Naive thymus-derived CD8-positive, alpha-beta T cell (primary cell): ENCODE measurements at places on chromosomes 6 and 20.

DNA sequence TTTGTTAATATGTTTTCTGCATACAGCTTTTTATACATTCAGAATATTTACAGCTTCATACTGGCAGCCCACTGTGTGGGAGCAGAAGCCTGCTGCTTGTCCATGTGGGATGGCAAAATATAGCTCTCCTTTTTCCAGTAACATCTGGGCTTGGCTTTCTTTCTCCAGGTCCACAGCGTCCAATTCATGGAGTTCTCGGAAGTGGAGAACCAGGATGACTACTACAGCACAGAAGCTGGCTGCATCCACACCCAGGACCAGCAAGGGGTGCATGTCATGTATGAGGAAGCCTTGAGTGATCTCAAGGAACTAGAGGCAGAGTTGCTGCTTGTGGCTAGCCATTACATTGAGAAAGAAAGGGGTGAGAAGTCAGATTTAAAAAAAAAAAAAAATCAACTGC lies 143.1 kb downstream of the CD164 start:
- no peaks in the 10 kb centered on the region for H3K36me3 ChIP-seq
- no peak for DNase-seq
- H3K4me3 ChIP-seq = no peak overlapping the region
- peaks cover 33% of the 10 kb centered on the region for H3K4me1 ChIP-seq
- H3K27me3 ChIP-seq = no peaks in the 10 kb centered on the region

DNA sequence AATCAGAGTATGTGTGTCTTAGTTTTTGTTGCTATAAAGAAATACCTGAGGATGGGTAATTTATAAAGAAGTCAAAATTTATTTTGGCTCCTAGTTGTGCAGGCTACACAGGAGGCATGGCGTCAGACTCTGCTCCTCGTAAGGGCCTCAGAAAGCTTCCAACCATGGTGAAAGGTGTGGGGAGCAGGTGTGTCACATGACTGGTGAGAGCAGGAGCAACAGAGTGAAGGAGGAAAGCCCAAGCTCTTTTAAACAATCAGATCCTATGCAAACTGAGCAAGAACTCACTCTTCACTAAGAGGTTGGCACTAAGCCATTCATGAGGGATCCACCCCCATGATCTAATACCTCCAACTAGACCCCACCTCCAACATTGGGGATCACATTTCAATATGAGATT lies 1524.3 kb downstream of the HACE1 start:
- no peak for DNase-seq
- no peaks in the 10 kb centered on the region for H3K27me3 ChIP-seq
- H3K4me3 ChIP-seq = no peak overlapping the region
- no peak overlapping the region for H3K27ac ChIP-seq

- DNase-seq = no peak
- H3K4me1 ChIP-seq = peaks cover 13% of the 10 kb centered on the region
- H3K27me3 ChIP-seq = no peaks in the 10 kb centered on the region
- no peaks in the 10 kb centered on the region for H3K36me3 ChIP-seq
These were observed 2.4 kb downstream of the SLC29A1 start for GRCh38 chr6:44225579-44226325.

DNA sequence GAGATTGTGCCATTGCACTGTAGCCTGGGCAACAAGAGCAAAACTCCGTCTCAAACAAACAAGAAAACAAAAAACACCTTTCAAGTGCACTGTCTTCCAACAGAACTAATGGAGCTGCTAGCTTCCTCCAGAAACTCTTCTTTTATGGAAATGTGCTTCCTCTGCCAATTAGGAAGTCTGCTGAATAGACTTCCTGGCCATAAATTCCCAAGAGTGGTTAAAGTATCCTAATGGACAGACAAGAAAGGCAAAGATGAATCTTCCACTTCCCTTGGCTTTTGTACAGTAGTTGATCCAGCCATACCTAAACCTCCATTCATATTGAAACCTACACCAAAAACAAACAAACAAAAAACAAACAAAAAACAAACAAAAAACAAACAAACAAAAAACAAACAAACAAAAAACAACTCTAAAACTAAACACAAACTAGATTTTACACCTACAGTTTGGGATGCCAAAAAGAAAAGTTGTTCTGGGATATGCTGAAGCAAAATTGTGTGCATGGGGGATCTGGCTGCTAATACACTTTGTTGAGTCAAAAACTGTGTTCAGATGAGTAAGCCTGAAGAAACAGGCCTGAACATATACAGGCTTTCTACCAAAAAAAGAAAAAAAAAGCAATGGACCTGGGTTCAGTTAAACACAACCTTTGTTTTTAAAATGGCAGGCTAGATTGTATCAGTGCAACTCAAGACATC lies 59.8 kb upstream of the CARMIL1 start:
- H3K27ac ChIP-seq = no peak overlapping the region
- H3K4me1 ChIP-seq = peaks cover 8% of the 10 kb centered on the region
- no peak overlapping the region for H3K4me3 ChIP-seq
- H3K36me3 ChIP-seq = no peaks in the 10 kb centered on the region
- H3K27me3 ChIP-seq = peaks cover 4% of the 10 kb centered on the region

GRCh38 chr6:45027126-45027525 lies 301.0 kb upstream of the RUNX2 start:
- H3K27me3 ChIP-seq = no peaks in the 10 kb centered on the region
- no peak overlapping the region for H3K27ac ChIP-seq
- no peak for DNase-seq

DNA sequence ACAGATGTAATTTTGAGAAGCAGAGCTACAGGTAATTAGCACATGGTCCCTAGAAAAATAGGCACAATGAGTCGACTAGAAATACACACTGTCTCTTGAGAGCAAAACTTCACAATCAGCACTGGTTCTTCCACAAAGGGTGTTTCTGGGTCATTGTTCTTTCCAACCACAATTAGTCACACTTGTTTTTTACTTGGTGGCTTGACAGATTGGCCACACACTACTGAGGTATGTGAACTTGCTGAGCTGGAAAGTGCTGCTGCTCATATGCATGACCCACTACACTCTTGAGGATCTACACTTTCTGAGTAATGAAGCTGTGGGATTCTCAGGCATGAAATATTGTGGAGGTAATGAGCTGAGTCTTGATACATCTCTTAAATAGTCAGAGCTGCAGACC lies 347.7 kb downstream of the BCKDHB start:
- H3K4me3 ChIP-seq = no peak overlapping the region
- no peak overlapping the region for H3K27ac ChIP-seq
- H3K36me3 ChIP-seq = peaks cover 8% of the 10 kb centered on the region

DNA sequence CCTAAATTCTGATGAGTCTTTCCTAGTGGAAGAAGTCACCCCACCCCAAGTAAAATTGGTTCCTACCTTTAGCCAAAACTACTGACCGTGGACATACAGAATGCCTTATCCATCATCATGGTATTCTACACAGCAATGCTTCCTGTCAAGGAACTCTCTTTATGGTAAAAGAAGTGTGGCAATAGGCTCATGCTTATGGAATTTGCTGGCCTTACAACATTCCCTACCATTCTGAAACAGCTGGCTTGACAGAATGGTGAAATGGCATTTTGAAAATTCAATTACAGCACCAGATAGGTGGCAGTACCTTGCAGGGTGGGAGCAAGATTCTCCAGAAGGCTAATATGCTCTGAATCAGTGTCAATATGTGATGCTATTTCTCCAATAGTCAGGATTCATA lies 41.8 kb upstream of the BACH2 start:
- no peak overlapping the region for H3K4me3 ChIP-seq
- no peaks in the 10 kb centered on the region for H3K4me1 ChIP-seq
- H3K27ac ChIP-seq = no peak overlapping the region
- no peak for DNase-seq

DNA sequence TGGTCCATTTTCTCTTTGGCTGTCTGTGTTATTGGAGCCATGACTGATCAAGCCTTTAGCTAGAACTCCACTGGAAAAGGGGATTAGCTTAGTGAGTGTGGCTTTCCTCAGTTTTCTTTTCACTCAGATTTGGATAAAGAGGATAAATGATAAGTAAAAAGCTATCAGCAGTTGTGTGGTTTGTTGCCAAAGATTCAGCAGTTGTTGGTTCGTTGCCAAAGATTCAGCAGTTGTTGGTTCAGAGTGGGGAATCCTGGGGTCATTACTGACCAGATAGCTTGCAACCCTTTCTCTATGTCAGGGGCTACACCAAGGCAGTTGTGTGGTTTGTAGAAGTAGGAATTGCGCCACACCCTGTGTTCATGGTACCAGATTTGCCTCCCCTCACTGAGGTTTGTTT lies 107.7 kb upstream of the SCP2D1 start:
- no peak for DNase-seq
- H3K4me1 ChIP-seq = peaks cover 12% of the 10 kb centered on the region
- H3K36me3 ChIP-seq = no peaks in the 10 kb centered on the region
- no peaks in the 10 kb centered on the region for H3K27me3 ChIP-seq
- H3K4me3 ChIP-seq = no peak overlapping the region
- no peak overlapping the region for H3K27ac ChIP-seq

- H3K27ac ChIP-seq = no peak overlapping the region
- H3K4me3 ChIP-seq = no peak overlapping the region
- H3K27me3 ChIP-seq = peaks cover 12% of the 10 kb centered on the region
- no peaks in the 10 kb centered on the region for H3K4me1 ChIP-seq
These were observed 34.9 kb upstream of the LOC128125822 start for GRCh38 chr6:63537201-63537958.

DNA sequence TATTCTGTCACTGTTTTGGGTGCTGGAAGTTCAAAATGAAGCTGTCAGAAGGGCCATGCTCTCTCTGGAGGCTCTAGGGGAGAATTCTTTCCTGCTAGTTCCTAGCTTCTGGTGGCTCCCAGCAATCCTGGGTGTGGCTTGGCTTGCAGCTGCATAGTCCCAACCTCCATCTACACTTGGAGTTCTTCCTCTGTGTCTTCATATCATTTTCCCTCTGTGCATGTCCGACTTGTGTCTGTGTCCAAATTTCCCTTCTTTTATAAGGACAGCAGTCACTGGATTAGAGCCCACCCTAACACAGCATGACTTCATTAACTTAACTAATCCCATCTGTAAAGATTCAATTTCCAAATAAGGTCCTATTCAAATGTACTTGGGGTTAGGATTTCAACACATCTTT lies 23.3 kb upstream of the ENPP1 start:
- DNase-seq = no peak
- no peaks in the 10 kb centered on the region for H3K36me3 ChIP-seq
- H3K27me3 ChIP-seq = peaks cover 9% of the 10 kb centered on the region
- H3K4me3 ChIP-seq = no peak overlapping the region
- no peak overlapping the region for H3K27ac ChIP-seq

- no peaks in the 10 kb centered on the region for H3K27me3 ChIP-seq
- peaks cover 60% of the 10 kb centered on the region for H3K4me1 ChIP-seq
- peak overlapping the region; percentile 54 for H3K4me3 ChIP-seq
- no peaks in the 10 kb centered on the region for H3K36me3 ChIP-seq
These were observed 11.5 kb downstream of the NAPB start for GRCh38 chr20:23409800-23410199.

GRCh38 chr6:34538581-34538980 lies 17.5 kb downstream of the SPDEF start:
- H3K27me3 ChIP-seq = no peaks in the 10 kb centered on the region
- no peak overlapping the region for H3K4me3 ChIP-seq
- no peaks in the 10 kb centered on the region for H3K36me3 ChIP-seq
- no peak for DNase-seq
- peak overlapping the region; percentile 63 for H3K27ac ChIP-seq

- H3K4me3 ChIP-seq = no peak overlapping the region
- no peak for DNase-seq
- H3K4me1 ChIP-seq = no peaks in the 10 kb centered on the region
- H3K27me3 ChIP-seq = peaks cover 4% of the 10 kb centered on the region
- no peak overlapping the region for H3K27ac ChIP-seq
- no peaks in the 10 kb centered on the region for H3K36me3 ChIP-seq
These were observed 244.8 kb upstream of the TENT5A start for GRCh38 chr6:81997090-81997926.

- H3K4me3 ChIP-seq = peak overlapping the region; percentile 99
- DNase-seq = peak; percentile 55
- H3K36me3 ChIP-seq = peaks cover 7% of the 10 kb centered on the region
- H3K4me1 ChIP-seq = peaks cover 33% of the 10 kb centered on the region
- peak overlapping the region; percentile 84 for H3K27ac ChIP-seq
- H3K27me3 ChIP-seq = no peaks in the 10 kb centered on the region
These were observed 613 bp upstream of the DLL1 start for GRCh38 chr6:170291271-170292110.

GRCh38 chr20:41183391-41183790 lies 46.0 kb downstream of the PLCG1 start:
- no peaks in the 10 kb centered on the region for H3K27me3 ChIP-seq
- DNase-seq = no peak
- no peak overlapping the region for H3K4me3 ChIP-seq

GRCh38 chr20:23115822-23116221 lies 29.7 kb upstream of the CD93 start:
- H3K27me3 ChIP-seq = peaks cover 4% of the 10 kb centered on the region
- no peaks in the 10 kb centered on the region for H3K4me1 ChIP-seq
- H3K36me3 ChIP-seq = no peaks in the 10 kb centered on the region
- H3K27ac ChIP-seq = no peak overlapping the region
- H3K4me3 ChIP-seq = no peak overlapping the region
- DNase-seq = no peak

DNA sequence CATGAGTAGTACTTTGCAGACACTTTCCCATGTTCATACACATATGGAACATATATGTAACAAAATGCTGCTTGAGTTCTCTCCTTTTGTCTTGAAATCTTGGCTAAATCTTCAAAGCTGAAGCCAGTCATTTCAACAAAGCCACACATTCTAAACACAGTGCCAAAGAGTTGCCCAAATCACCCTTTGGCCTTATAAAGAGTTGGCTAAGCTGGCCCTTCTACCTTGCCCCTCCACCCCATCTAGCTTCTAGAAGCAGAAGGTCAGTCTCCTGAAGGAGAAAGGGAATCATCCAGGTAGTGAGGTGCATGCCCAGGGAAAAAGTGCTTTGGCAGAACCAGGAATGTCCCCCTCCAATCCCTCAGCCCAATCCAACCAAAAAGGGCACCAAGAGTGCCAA lies 58.3 kb downstream of the ALDH8A1 start:
- DNase-seq = no peak
- no peaks in the 10 kb centered on the region for H3K4me1 ChIP-seq
- no peaks in the 10 kb centered on the region for H3K36me3 ChIP-seq
- no peak overlapping the region for H3K4me3 ChIP-seq
- H3K27me3 ChIP-seq = no peaks in the 10 kb centered on the region

DNA sequence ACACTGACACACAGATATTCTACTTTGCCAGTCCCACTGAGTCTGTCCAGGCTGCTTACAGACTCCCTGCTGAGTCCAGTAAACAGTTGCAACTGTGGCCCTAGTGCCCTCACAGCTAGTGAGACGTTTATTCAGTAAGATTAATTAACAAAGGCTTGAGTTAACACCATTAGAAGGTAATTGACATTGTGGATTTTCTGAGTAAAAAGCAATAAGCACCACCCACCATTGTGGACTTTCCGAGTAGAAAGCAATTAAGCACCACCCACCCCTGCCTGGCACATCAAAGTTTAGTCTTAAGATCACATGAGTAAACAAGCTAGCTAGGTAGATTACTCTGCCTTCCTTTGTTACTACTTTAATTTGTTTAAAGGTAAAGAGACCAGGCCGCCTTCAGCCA lies 408.6 kb upstream of the IMPG1 start:
- H3K27me3 ChIP-seq = no peaks in the 10 kb centered on the region
- no peak overlapping the region for H3K27ac ChIP-seq
- H3K4me1 ChIP-seq = no peaks in the 10 kb centered on the region
- peaks cover 22% of the 10 kb centered on the region for H3K36me3 ChIP-seq
